Right ventricle myocardium inferior (tissue), 1 donor: ENCODE measurements at places on chromosomes 5 and 9. TPM values are rescaled to one million over a fixed set of nuclear protein-coding genes. Genes with fewer than 3 reads are reported as not detected.

DNA sequence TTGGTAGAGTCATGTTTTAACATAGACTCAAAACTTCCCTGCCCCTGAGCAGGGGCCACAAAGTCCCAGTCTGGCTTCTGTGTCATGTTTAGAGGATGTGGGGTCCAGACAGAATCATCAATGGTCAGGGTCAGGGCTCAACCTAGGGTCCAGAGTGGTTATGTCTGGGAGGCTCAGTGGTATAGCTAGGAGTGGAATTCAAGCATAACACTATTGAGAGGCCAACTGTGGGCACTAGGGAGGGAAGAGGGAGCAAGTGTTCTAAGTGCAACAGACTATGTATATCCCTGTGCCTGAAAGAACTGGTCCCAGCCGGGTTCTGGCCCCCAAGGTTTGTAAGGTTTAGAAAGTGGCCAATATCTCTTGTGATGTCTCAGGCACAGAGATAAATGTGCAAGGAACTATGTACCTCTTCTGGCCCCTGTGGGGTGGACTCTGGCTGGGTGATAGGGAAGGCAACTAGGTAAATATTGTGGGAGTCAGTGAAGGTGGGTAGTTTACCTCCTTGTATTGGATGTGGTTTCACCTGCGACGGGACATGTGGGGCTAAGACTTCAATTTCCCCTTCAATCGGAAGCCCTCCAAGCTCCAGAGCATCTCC is 14.0 kb downstream of the MYORG start:
- no peak for DNase-seq

DNA sequence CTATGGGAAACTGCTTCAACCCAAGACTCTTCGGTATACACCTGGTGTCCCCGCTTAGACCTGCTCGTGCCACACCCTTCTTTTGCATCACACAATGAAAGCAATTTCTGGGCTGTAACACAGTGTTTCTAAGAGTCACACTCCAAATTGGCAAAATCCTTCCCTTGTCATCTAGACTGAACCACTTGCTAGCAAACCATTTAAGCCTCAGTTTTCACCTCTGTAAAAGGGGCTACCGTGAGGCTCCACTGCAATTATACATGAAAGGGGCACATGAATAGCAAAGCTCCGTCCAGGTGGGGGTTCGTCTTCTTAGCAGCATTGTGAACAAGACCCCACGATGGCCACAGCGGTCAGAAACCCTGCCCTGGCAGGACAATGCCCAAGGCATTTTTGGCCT is 166.8 kb downstream of the PAX5 start:
- DNase-seq = no peak

DNA sequence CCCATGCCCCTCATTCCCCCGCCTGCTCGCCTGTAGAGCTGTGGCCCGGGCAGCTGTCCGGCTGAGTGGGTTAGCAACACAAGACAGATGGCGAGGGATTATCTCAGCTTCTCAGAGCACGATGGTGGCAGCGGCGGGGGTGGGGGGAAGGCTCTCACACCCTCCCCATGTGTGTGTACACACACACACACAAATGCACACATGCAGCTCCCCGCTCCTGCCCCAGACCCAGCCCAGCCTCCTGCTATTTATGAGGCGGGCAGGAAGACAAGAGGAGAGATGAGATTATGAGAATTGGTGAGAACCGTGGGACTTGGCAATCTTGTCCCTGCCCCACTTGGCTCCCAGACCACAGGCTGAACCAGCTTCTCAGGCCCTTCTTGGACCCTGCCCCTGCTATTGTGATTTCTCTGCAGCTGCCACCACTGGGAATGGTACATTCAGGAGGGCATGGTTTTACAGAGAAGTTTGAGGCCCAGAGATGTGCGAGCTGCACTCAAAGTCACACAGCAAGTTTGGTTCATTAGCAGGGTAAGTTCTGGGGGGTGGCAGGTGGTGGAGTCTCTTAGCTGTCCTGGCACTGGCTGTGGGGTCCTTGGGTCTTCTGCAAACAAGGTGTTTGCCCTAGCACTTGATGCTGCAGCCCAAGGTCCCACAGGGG is 51.0 kb upstream of the PSD2 start:
- no peak for DNase-seq

GRM6 gene
- total RNA-seq = not detected

SPINK6 gene
- not detected for total RNA-seq

- no peak for DNase-seq
Measured at GRCh38 chr9:79259858-79260257, 311.9 kb upstream of the TLE4 start.

- DNase-seq = no peak
Measured at GRCh38 chr9:118129541-118129940, 425.3 kb downstream of the TLR4 start.

GRCh38 chr9:121199921-121200320 is 1.7 kb downstream of the RAB14 start:
- no peak for DNase-seq

DNA sequence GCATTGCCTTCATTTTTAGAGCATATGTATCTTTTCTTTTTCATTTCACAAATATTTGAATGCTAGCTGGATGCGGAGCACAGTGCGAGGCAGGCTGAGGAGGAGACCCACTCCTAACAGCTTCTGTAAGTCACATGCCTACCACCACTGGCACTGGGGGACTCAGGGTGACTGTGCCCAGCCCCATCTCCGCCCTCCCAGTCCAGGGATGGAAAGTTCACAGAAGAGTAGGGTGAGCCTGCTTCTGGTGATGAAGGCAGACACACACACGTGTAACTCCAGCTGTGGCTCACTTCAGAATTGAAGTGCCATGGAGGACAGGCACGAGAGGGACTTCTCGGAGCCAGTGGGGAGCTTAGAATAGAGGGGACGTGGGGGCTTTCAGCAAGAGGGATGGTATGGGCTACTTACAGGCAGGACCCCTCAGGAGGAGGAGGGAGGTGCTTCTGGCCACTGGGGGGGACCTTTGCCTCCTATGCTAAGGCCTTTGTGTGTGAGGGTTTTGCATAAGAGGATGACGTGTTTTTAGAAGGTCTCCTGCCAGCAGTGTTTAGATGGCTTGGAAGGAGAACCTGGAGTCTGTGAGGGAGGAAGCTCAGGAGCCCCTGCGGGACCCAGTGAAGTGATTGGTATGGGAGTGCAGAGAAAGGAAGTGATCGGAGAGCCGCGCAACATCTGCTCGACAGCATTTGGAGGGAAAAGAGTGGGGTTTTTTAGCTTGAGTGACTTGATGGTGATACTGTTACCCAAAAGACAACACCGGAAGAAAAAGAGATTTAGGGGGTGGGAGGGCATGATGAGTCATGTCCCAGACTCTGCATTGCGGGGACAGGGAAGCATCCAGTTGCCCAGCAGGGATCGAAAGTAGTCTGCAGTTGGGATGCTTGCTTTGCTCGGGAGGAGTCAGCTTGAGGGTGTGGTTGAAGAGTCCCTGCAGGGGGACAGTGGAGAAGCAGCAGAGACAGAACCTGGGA is 163.5 kb upstream of the OTULINL start:
- no peak for DNase-seq

TRIM36 gene
- 0.19 TPM for total RNA-seq
